ENCODE measurements at places on chromosomes 7 and 10.

DNA sequence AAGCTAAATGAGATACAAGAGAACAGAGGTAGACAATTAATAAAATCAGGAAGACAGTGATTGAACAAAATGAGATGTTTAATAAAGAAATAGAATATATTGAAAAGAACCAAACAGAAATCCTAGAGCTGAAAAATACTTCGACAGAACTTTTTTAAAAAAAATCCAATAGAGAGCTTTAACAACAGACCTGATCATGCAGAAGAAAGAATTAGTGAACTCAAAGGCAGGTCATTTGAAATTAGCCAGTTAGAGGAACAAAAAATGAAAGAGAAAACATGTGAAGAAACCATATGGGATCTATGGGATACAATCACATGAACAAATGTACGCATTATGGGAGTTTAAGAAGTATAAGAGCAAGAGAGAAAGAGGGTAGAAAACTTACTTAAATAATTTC lies 37.3 kb upstream of the ADRA2A start:
- no peak for DNase-seq

- no peak for DNase-seq
Measured at GRCh38 chr7:21243265-21243664, 184.6 kb upstream of the SP4 start.

DNA sequence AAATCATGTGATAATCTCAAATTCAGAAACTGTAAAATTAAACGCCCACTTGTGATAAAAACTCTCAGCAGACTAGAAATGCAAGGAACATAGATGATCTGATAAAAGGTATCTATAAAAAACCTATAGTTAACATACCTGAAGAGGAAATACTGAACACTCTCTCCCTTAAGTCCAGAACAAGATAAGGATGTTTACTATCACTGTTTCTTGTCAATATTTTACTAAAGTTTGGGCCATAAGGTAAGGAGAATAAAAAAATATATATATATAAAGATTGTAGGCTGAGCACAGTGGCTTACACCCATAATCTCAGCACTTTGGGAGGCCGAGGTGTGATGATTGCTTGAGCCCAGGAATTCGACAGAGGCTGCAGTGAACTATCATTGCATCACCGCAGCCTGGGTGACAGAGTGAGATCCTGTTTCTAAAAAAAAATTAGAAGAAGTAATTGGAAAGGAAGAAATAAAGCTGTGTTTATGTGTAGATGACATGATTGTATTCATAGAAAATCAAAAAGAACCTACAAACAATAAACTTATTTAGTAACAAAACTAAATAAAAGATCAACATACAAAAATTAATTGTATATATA lies 28.4 kb downstream of the MPLKIP start:
- DNase-seq = no peak

DNA sequence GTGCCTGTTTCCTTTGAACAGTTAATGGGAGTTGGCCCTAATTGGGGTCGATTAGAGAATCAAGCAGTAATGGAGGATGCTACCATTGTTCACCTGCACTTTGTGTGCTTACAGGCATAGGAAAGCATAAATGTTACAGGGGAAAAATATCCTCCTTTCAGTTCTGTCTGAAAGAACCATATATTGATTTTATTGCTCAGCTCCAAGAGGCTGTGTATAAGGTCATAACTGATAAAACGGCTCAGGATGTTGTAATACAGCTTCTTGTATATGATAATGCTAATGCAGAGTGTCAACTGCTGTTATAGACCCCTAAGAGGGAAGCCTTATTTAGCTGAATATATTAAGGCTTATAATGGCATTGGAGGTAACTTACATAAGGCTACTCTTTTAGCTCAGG lies 32.9 kb upstream of the AKR1C2 start:
- DNase-seq = no peak

DNA sequence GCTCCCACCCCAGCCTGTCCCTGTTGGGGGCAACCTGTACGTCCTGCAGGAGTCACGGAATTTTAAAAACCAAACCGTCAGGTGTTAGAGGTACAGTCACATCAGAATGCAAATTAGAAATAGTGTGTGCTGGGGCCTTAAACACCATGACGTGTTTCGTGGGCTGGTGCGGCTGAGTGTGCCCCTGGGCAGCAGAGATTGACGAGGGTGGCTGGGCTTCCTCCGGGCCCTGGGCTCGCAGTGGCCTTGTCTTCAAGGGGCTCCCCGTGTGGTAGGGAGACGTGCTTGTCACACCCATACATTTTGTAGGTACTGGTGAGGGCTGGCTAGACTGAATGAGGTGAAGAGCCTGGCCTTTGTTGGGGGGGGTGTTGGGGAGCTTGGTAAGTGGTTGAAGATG lies 7.6 kb downstream of the MGMT start:
- no peak for DNase-seq

DNA sequence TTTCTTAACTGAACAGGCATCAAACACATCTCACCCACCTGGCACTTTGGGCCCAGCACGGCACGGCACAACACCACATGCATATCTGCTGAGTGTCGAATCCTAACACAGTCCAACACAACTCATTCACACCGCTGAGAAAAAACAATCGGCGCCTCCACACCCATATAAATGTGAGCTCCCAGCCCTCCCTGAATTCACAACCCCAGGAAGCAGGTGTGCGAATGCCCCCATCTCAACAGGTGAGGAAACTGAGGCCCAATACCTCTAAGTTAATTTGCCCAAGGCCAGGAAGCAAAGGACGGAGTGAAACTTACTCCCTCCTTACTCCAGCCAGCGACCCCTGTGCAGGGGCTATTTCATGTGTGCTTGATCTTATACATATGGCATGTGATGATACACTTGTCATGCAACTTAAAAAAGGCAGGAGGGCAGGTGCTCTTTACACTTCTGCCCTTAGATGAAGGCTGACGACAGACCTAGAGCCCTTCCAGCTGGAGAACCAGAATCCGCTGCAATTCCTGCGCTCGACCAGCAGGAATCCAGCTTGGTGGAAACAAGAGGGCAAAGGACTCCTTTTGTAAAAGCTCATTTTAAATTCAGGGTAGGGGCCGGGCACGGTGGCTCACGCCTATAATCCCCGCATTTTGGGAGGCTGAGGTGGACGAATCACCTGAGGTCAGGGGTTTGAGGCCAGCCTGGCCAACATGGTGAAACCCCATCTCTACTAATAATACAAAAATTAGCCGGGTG lies 116.0 kb downstream of the LARP4B start:
- no peak for DNase-seq

DNA sequence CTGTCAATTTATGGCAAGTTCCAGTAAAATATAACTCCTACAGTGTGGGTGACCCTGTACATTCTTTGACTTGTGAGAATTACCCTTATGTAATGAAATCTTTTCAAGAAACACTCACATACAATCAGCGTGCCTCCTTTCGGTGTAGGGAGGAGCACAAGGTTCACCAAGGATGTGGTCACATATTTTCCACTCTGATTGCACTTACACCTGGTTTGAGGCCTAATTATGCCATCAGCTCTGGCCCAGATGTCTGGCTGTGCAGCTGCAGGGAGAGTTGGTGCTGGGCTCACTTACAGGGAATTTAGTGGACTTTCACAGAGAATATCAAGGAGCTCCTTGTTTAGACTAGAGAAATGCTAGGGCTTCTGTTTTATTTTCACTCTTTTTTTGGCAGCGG lies 146.0 kb upstream of the STEAP4 start:
- no peak for DNase-seq

- no peak for DNase-seq
Measured at GRCh38 chr7:128933180-128933891, 4.4 kb upstream of the IRF5 start.

DNA sequence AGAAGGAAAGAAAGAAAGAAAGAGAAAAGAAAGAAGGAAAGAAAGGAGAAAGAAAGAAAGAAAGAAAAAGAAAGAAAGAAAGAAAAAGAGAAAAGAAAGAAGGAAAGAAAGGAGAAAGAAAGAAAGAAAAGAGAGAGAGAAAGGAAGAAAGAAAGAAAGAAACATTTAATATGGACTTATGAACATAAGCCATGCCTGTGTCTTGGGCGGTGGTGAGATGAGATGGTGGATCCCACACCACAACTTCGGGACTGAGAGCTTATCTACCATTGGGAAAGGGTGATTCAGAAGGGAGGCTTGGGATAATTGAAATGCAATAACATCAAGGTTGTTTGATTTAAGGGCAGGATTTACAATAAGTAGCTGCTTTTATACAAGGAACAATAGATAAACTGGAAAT lies 843.9 kb upstream of the AUTS2 start:
- no peak for DNase-seq

DNA sequence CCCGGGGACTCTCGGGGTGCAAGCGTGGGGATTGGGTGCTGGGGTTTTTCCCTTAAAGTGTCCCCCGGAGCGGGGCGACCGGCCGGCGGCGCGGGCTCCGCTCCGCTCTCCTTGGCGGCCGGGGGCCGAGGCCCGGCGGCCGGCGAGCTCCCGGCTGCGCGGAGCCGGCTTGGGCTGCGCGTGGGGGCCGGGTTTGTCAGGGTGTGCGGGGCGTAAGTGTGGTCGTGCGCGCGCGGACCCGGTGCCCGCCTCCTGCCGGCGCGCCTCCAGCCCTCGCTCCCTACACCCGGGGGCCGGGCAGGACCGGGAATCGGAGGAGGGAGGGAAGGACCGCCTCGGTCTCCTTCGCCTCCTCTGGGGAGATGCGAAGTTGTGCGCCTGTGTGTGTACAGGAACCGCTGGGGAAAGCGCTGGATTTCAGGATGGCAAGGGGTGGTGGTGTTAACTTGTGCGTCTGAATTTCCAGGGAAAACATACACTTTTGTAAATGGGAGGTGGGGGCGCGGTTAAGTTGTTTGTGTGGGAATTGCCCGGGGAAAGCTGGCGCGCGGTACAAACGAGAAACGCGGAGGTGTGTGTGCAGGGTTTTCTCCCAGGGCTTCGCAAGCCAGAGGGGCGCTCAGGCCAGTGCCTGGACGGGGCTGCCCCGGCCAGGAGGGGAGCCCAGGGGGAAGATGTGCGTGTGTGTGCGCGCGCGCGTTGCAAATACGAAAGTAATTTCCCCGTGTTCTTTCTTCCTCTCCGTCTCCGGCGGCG lies 737 bp downstream of the ZMIZ1 start:
- DNase-seq = peak; percentile 21

GRCh38 chr10:113970641-113971040 lies 73.0 kb upstream of the ADRB1 start:
- no peak for DNase-seq

DNA sequence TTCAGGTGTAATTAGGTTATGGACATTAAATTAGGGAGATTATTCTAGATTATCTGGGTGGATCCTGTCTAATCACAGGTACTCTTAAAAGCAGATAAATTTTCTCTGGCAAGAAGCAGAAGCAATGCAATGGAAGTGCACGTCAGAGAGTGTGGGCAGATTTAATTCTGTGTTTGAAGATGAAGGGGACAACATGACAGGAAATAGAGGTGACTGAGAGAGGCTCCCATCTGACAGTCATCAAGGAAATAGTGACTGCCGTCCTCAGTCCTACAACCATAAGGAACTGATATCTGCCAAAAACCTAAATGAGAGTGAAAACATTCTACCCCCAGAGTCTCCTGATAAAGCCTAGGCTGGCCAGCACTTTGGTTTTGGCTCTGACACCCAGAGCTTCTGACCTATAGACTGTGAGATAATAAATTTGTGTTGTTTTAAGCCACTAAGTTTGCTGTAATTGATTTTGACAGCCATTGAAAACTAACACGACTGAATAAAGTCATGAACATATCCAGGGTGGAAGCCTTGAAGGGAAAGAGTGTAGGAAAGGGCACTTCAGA lies 30.5 kb upstream of the DDX50 start:
- no peak for DNase-seq

DNA sequence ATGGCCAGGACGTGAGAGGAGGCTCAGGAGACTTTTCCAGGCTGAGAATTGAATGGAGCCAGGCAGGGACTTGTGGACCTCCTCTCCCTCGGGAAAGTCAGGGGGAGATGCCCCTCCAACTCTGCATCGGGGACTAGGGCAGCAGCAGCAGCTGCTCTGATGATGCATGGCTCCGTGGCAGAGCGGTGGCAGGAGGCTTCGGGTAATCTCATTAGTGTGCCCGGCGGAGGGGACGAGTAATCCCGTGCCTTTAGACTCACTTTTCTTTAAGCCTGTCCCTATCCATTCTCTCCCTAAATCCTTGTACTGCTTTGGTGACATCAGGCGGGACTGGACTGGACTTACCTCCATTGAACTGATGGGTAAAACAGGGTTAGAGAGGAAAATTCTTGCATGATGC lies 75.1 kb downstream of the ZMIZ1 start:
- no peak for DNase-seq

DNA sequence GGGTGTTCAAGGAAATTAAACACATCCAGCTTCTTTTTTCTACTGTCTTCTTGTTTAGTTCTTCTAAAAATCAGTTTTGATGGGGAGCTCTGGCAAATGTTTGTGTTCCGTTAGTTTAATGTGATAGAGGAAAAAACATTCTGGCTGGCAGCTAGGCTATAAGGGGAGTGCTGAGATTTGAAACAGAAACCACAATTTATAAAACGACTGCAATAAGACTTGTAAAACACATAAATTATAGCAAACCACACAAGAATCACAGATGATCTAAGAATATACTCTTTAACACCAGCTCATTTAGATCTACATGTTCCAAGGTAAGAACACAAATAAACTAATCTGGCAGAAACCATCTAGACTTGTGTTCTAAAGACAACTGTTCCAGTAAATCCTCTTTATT lies 425.5 kb downstream of the CNTNAP2 start:
- no peak for DNase-seq

DNA sequence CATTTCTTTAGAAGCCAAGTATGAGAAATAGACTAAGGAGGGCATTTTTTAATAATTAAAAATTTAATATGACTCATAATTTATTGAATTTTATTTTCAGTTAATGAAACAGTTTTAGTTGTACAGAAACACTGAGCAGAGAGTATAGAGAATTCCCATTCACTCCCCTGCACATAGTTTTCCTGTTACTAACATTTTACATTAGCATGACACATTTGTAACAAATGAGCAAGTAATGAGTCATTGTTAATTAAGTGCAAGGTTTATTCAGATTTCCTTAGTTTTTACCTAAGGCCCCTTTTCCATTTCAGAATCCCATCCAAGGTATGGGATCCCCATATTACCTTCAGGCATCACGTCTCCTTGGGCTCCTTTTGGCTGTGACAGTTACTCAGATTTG lies 271.5 kb upstream of the FZD8 start:
- DNase-seq = no peak

- no peak for DNase-seq
Measured at GRCh38 chr10:32341596-32341995, 5.4 kb downstream of the EPC1 start.

GRCh38 chr10:13865758-13866491 lies 279.2 kb downstream of the PRPF18 start:
- DNase-seq = no peak

GRCh38 chr7:104136981-104137380 lies 70.8 kb downstream of the ORC5 start:
- no peak for DNase-seq
